ENCODE measurements at places on chromosomes 5 and 9.

- no peak for DNase-seq
Observed at GRCh38 chr9:94903961-94904421, 177.5 kb downstream of the AOPEP start.

GRCh38 chr9:120856700-120857099 lies 14.0 kb upstream of the PSMD5 start:
- DNase-seq: no peak

DNA sequence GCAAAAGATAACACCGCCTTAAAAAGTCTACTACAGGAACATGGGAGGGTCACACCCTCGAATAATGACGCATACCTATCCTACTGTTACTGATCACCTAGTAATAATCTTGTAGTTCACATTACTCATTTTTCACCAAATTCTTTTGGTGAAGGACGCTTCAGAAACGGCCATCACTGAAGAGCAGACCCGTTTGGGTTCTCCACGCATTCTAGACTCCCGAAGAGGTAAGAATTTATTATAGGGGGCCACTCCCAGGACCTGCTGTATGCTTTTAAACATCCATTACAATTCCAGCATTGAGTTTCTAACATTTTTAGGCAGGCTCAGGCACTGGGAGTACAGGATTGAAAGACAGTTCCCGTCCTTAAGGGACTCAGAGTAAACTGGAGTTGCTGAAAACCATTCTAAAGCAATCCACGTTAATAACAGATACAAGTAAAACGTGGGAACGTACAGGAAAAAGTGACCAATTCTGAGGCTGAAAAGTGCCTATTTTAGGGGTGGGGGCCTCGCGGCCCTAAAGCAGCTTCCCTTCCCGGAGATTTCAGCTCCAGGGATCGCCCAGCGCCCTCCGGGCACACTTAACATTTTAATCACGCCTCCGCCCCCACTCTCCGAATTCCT lies at the start of gene FER:
Gene FER, plus strand, starts transcription at position 124 of the 627 bp plus-strand sequence. CDS start 50,286 bp downstream, outside the sequence.
- no peak for DNase-seq

- no peak for DNase-seq
Observed at GRCh38 chr5:75616971-75617621, 5.8 kb downstream of the ANKDD1B start.

GRCh38 chr5:178545176-178545575 lies 45.0 kb downstream of the COL23A1 start:
- no peak for DNase-seq

DNA sequence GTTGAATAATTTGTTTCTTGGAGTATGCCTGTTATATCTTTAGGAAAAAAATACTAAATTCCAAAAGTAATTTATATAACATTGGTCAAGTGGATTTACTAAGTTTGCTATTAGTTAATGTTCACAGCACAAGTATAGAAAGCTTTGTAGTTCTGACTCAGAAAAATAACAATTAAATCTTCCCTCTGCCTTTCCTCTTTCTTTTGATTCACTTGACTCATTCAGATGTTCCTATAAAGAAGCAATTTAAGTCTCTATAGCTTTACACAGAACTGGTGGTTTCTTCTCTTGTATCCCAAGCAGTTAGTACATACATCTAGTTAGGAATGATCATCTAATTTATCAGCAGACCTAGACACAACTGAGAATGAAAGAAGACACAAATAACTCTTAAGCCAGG lies 4.5 kb upstream of the CDC42SE2 start:
- no peak for DNase-seq

DNA sequence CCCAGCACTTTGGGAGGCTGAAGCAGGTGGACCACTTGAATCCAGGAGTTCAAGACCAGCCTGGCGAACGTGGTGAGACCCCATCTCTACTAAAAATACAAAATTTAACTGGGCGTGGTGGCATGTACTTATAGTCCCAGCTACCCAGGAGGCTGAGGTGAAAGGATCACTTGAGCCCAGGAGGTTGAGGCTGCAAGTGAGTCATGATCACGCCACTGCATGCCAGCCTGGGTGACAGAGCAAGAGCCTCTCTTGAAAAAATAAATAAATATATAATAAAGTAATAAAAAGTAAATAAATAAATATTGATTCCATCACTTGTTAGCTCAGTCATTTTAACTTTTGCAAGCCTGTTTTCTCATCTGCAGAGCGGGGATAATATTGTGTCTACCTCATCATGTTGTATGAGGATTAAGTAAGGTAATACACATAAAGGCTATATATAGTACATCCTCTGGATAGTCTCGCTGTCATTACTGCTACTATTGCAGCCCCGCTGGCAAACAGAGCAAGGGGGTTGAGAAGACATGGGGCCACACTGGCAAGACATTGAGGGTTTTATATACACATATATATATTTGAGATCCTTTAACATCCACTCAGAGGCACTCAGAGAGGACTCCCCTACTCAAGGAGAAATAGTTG lies 210.9 kb downstream of the C9orf152 start:
- DNase-seq: no peak

Measured in amygdala (tissue), 56 donors.